Retinal pigment epithelial cell (primary cell): ENCODE measurements at places on chromosomes 1 and 21.

DNA sequence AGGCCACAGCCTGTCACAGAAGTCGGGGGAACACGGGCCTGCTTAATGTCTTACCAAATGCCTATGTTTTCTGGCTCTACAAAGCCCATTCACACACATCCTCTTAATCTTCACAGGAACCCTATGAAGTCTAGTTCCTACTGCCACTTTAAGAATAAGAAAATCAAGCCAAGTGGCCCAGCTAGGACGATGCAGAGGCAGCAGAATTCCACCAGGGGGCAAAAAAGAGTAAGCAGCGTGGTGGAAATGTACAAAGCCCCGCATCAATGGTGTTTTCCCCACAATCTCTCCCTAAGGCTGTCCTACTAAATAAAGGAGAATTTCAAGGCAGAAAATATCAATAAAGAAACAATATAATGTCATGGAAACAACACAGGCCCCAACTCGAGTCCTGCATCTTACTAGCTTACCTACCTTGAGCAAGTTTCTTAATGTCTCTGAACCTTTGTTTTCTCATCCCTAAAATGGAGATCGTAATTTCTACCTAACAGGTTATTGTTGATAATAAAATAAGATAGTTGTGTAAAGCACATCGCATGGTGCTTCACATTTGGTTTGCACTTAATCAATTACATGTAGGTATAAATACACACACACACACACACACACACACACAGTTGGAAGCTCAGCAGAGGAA lies 21.4 kb downstream of the SEC16B start:
- DNase-seq, result no peak

- no peak for DNase-seq
These were observed 857 bp downstream of the GPX7 start for GRCh38 chr1:52602856-52603600.

DNA sequence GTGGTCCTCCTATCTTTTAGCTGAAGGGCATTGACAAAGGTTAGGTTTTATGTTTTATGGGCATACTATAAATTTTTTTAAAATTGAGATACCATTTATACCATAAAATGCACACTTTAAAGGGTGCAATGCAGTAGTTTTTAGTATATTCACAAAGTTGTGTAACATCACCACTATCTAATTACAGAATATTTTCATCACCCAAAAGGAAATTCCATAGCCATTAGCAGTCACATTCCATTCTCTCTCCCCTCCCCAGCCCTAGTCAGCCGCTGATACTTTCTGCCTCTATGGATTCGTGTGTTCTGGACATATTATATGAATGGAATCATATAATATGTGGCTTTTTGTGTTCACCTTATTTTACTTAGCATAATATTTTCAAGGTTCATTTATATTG lies 135.8 kb upstream of the B3GALT2 start:
- peak; percentile 54 for DNase-seq

- DNase-seq, result peak; percentile 24
These were observed 397.9 kb upstream of the TMPRSS15 start for GRCh38 chr21:18801468-18801867.

- no peak for DNase-seq
These were observed 4.6 kb downstream of the FCRLB start for GRCh38 chr1:161725908-161726472.

DNA sequence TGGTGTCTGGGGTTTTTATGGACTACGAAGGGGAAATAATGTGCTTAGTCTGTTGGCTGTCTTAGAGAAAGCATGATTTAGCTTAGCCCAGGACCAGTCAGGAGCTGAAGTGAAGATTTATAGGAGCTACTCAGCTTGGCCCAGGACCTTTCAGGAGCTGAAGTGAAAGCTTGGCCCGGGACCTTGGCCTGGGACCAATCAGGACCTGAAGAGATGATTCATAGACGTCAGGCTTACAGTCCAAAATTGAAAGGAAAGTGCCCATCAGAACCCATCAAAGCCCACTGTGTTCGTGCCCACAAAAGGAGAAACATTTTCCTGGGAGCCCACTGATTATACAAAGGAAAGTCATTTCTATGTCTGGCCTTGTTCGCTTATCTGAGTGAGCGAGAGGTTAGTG lies 35.6 kb downstream of the MSTO1 start:
- peak; percentile 8 for DNase-seq

GRCh38 chr1:116986421-116987255 lies 14.9 kb upstream of the CD101 start:
- DNase-seq, result no peak

DNA sequence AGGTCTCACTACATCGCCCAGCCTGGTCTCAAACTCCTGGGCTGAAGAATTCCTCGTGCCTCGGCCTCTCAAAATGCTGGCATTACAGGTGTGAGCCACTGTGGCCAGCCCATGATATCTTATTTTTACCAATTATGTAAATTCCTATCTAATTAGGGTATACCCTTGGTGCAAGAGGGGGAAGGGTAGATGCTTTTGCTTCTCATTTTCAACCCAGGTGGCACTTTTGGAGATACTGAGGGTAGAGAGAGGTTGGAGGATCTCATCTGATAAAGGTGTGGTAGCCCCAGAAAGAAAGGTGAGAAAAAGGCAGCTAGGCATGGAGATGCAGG lies 17.4 kb downstream of the ENSA start:
- DNase-seq, result no peak

- no peak for DNase-seq
These were observed 1686.2 kb downstream of the PLA2G4A start for GRCh38 chr1:188514917-188515316.

- no peak for DNase-seq
These were observed 18.3 kb downstream of the PLEKHA6 start for GRCh38 chr1:204341380-204341779.

- DNase-seq, result no peak
These were observed 6.3 kb upstream of the TPRG1L start for GRCh38 chr1:3618531-3618880.

GRCh38 chr1:45488666-45489377 lies 2.1 kb downstream of the TESK2 start:
- no peak for DNase-seq

GRCh38 chr1:181133441-181133951 lies 45.0 kb downstream of the IER5 start:
- no peak for DNase-seq

GRCh38 chr1:1136547-1137230 lies 20.8 kb upstream of the C1orf159 start:
- no peak for DNase-seq

GRCh38 chr21:31011412-31011811 lies 26.9 kb downstream of the KRTAP19-8 start:
- DNase-seq, result no peak

DNA sequence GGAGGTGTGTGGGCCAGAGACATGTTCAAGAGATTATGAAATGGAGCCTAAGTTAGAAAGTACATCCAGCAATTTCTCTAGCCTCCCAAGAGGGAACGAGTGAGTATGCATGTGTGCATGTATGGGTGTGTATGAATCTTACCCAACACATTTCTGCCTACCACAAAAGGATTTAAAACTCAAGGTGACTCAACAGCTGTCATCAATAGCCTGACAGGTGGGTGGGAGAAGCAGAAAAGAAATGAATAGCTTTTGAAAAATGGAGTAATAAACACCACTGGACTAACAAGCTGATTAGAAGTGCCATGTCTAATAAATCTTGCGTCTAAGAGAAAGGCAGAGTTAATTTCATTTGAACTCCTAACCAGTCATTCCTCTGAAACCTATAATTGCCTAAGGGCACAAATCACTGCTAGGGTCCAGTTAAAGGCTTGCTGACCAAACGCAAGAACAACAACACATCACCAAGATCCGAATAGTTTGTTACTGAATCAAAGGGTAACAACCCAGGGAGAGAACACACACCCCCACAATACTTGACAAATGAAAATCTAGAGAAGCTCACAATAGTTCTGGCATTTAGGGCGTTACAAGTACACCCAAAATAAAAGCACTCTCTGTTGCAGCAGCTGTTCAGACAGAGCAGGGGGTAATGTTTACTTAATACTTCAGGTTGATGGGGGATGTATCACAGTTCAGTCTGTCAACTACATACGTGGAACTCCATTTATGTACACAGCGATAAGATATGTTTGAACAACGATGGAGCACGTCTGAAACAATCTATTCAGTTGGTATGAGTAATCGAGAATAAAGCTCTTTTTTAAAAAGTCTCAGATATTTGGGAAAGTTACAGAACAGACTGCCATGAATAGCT lies 1.4 kb downstream of the KIAA0319L start:
- DNase-seq, result no peak

DNA sequence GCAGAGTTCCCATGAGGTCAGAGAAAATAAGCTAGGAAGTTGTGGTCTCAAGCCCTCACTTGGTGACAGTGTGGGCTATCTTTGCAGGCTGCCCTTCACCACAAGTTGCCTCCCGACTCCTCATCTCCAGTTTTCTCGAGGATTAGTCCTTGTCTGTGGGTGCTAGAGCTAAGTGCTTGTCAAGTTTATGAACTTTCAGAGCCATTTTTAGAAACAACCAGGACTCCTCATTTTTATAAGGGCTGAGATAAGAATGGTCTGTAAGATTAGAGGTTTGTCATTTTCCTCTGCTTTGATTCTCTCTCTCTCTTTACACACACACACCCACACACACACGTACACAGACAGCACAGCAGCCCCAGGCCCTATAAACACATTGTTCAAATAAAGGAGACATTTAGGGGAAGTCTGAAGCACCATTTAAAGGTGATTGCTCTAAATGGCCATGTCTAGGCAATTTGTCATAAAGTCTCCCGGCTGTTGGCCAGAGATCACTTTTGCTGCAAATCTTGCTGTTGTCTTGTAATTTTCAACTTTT lies 127.2 kb downstream of the LACTBL1 start:
- DNase-seq, result no peak

DNA sequence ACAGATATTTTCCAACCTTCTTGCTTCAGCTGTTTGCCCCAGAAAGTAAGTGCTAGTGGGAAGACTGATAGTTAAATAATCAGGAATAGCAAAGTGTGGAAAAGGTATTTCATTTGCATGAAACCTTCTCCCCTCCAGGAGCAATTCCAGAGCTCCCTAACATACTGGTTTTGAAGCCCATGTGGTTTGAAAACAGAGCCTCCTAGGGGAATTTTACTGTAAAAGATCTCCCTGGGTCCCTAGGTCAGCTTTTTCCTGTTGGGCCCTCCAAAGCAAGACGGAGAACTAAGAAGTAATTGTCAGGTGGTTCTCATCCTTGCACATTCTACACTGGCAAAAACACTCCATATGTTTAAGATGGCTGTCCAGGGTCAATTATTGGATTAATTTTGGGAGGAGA lies 218.7 kb upstream of the FOXD3 start:
- DNase-seq, result no peak

DNA sequence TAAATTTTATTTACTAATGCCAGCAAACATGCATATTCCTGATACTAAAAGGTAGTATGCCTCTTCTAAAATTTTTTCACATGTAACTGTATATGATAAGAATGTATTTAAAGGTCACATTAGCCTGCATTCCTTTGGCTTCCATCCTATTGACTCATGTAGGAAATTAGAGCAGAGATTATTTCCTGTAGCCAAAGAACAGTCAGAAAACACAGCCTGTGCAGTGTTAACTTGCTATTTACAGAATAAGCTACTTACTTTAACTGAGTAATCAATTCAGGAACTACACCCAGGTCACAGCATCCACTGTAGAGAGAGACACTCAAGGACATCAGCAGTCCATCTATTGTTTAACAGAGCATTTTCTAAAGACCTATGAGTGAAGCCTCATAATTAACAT lies 154.5 kb upstream of the ADGRL4 start:
- DNase-seq, result peak; percentile 72

- no peak for DNase-seq
These were observed 15.9 kb upstream of the IFNLR1 start for GRCh38 chr1:24202987-24203386.

DNA sequence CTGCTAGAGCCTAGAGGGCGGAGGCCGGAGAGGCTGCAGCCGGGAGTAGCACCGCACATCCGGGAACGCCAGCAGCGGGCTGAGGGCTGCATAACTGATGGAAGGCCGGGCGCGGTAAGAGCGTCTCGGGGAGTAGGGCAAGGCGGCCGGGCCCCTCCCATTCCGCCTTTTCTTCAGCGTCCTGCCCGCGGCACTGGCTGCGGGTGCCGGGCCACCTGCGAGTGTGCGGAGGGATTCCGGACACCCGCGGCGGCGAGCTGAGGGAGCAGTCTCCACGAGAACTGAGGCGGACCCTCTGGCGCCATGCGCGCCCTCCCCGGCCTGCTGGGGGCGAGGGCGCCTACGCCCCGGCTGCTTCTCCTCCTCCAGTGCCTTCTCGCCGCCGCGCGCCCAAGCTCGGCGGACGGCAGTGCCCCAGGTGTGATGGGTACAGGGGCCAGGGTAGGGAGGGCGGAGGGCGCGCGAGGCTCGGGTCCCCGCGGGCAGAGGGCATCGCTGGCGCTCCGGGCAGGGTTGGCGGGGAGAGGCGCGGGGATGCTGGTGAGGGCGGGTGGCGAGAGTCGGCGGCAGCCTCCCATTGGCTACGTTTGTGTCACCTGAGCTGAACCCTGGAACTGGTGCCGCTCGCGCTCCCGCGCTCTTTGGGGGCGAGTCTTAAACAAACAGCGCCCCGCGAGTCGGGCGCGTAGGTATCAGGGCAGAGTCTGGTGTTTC lies 334.4 kb downstream of the SRGAP2C start:
- peak; percentile 34 for DNase-seq

DNA sequence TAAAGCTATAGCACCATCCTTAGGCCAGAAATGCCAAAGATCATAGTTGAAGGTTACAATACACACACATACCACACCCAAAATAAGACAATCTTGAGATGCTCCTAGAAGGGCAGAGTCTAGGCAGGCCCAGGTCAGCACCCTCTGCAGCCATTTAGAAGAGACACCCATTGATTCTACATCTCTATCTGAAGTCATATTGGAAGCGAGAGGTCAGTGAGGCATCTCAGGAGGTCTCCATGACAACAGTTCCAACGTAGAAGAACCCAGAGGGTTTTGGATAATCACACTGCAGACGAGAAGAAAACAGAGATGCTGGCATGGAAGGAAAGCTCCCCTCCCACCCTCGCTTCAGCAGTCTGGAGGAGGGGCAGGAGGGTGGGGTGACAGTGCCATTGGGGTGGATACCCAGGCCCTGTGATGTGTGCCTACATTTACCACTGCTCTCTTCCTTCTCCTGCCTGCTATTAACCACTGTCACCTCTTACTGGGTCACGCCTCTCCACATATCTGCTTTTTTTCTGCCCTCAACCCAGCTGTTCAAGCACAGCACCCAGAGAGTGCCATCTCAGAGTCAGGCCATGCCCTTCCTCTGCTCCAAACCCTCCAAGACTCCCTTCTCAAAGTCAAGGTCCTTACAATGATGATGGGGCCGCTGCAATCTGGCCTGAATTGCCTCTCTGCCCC lies 6.2 kb downstream of the TMCO4 start:
- DNase-seq, result no peak

DNA sequence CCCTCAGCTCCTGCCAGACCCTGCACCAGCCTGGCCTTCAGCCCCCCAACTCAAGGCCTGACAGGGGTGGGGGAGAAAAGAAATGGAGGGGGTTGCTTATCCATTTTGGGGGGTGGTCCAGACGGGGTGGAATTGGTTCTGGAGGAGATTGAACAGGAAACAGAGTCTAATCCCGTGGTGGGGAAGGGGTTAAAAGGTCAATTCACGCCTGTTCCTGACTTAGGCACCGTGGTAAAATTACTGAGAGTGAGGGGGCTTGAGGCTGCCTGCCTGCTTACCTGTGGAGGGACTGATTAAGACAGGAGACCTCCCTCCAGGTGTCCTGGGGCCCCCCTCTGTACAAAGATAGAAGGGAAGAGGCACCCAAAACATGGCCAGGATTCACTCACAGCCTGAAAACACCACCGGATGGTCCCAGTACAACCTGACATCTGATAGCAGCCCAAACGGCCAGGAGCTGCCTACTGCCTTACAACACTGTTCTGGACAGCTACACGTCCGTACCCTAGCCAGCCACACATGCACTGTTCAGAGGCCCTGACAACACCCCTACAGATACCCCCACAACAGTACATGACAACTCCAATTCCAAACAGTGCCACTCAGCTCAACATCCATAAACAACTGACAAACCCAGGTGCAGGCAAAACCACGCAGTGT lies 31.8 kb downstream of the AHDC1 start:
- DNase-seq, result no peak
